ENCODE measurements at places on chromosomes 2 and 18.

DNA sequence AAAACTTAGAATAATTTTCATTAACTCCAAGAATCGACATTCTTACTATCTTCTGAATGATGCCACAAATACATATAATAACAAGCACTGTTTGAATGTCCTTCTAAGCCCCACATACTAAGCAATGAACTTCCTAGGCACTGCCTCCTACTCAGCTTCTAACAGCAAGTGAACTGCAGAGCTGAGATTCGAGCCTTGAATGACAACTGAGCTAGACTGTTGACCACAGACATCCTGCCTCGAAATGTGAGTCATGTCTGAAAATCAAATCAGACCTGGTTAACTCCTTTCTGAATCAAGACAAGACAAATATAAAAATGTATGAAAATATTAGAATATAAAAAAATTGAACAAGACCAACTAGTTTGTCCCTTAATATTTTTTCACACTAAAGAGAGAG, 108.1 kb downstream of the MYT1L start:
- no peak for DNase-seq

DNA sequence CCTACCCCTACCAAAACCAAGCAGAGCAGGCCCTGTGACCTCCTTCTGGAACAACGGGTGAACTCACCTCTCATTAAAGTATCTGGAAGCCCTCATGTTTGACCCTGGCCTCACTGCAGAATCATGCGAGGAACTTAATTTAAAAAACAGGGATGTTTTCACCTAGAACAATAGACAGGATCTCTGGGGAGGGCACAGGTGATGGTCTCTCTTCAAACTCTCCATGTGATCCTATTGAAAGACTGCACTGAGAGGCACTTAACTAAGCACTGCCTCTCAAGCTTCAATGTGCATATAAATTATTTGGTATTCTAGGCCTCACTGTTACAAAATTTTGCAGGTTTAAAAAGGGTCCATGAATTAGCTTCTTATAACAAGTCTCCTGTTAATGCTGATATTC, 7.5 kb downstream of the ZNF519 start:
- DNase-seq: no peak

GRCh38 chr18:74695170-74695569, 97.5 kb downstream of the ZNF407 start:
- DNase-seq: no peak

GRCh38 chr2:110934948-110935347, 185.8 kb upstream of the BCL2L11 start:
- no peak for DNase-seq

DNA sequence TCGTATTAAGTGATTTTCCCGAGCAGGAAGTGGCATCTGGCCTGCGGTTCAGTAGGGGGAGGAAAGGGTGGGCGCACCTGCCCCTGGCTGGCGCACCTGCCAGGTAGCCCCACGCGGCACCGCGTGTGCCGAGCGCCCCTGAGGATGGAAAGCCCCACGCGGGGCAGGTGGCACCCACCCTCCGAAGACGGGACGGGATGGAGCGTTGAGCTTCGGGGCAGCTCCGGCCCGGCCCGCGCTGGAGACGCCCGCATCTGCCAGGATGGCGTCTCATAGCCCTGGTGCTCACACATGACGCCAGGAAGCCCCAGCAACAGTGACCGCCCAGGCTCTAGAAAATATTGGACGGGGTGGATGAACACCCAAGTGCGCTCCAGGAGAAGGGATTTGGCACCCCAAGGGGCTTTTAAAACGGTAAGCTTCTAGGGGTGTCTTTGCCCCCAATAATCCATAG, 2.5 kb upstream of the NFATC1 start:
- DNase-seq: no peak

DNA sequence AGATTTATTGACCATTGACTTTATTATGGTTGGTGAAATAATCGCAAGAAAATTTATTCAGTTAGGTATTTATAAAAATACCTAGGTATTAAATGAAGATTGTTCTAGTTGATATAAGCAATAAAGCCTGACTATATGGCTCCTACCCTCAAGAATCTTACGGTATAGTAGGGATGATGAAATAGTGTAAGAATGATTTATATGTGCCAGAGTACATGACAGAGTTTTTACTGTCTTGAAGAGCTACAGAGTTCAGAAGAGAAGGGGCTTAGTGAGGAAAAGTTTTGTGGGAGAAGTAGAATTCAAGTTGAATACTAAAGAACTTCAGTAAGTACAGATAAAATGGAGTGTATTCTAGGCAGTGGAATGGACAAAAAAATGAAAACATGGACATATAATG, 9.7 kb downstream of the CREB1 start:
- no peak for DNase-seq

- no peak for DNase-seq
Measured at GRCh38 chr2:47109680-47110079, 45.4 kb downstream of the STPG4 start.

DNA sequence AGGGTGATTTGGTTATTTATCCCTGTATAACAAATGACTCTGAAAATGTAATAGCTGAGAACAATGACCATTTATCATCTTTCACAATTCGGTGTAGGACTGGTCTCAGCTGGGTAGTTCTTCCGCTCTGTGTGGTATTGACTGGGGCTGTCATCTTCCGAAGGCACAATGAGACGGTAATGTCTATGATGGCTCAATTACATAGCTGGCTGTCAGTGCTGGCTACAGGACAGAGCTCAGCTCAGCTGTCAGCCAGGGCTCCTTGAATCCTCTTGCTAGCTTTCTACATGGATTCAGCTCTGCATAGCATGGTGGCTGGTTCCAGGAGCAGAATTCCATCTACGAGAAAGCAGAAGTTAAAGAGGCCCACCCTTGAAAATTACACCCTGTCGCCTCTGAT, 483.8 kb downstream of the TDRD15 start:
- no peak for DNase-seq

- peak; percentile 18 for DNase-seq
Measured at GRCh38 chr2:14540015-14540414, 92.5 kb upstream of the LRATD1 start.

DNA sequence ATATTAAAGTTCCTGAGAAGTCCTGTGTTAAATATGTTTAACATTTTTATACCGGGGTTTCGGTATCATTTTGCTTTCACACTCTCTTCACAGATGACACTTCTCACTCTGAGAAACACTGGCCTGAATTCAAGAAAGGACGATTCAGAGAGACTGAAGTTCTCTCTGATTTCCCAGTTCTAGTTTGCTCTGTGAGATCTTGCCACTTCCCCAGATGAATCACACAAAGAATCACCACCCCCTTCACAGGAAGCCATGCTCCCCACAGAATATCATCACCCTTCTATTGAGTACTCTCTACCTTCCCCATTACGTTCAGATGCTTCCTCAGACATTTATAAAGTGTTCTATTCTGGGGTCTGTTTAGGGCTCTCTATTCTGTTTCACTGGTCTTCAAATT, 16.1 kb upstream of the CD207 start:
- DNase-seq: no peak

DNA sequence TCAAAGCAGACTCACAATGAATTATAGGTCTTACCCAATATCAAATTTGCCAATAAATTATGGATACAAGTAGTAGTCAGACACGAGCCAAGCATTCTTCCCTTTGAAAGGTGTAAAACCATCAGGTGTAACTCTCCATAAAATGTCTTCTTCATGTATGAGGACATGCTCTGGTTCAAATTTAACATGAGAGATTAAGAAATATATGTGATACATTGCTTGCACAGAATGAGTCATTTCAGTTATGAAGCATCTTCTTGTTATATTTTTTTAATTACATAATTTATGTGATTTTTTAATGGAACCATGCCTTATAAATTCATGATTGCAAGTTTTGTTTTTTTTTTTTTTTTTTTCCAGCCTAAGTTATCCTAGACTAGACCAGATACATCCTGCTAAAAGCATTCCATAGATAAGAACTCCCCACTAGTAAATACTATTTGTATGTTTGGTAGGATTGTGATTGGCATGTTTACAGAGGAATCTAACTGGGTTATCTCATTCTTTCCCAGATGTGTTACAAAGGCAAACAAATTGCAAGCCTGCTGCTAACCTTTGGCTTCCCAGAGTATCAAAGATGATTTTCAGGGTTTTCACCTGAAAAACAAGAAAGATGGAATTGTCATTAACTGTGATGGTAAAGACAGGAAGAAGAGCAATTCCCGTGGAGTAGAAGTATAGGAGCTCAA, 621.9 kb downstream of the XIRP2 start:
- DNase-seq: no peak

GRCh38 chr18:23406271-23406787, 46.8 kb upstream of the RIOK3 start:
- peak; percentile 72 for DNase-seq

DNA sequence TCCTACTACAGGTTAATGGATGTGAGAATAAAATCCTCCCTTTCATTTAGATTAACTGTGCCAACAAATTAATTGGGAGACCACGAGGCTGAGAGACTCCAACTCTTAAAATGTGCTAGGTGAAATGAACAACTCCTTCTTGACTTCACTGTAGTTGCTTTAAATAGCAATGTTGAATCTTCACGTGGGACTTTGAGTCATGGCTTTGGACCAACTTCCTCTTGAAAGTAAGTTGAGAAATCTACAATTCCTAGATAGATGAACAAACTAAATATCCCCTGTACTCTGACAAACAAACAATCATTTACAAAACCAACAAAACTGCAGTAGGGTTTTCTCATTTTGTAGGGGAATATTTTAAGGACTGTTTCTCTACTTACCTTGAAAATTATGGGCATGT, 291.9 kb upstream of the SPRED2 start:
- no peak for DNase-seq

DNA sequence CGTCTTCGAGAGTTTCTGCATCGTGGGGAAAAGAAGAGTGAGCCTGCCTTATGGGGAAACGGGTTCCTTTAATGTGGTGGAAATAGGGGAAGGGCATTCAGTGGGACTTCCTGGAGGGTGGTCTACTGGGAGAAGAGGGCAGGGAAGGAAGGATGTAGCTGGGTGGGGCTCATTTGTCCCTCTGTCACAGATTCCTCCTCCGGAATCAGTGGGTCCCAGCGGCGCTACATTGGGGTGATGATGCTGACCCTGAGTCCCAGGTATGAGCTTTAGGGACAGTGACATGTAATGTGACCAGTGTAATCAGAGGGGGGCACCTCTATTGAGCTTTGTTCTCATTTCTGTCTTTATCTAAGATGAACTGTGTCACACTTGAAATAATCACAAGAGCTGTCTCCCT, 1.9 kb downstream of the HTRA2 start:
- no peak for DNase-seq

Data from fibroblast of villous mesenchyme (primary cell).